MM.1S (cell line): ENCODE measurements at places on chromosomes 7 and 10.

- no peaks in the 10 kb centered on the region for H3K36me3 ChIP-seq
- no peaks in the 10 kb centered on the region for H3K4me1 ChIP-seq
- no peak overlapping the region for H3K27ac ChIP-seq
- no peaks in the 10 kb centered on the region for H3K27me3 ChIP-seq
- DNase-seq: no peak
- H3K4me3 ChIP-seq: no peak overlapping the region
Observed at GRCh38 chr7:128299109-128299607, 44.5 kb downstream of the RBM28 start.

- peak overlapping the region; percentile 3; the same call in 1 of the 2 replicates for H3K4me3 ChIP-seq
- H3K27me3 ChIP-seq: no peaks in the 10 kb centered on the region
- peaks cover 20% of the 10 kb centered on the region for H3K4me1 ChIP-seq
Observed at GRCh38 chr10:5443429-5443828, 31.1 kb downstream of the NET1 start.

- peak overlapping the region; percentile 16; the same call in 1 of the 2 replicates for H3K4me3 ChIP-seq
- H3K4me1 ChIP-seq: no peaks in the 10 kb centered on the region
- no peak overlapping the region; the same call in 1 of the 2 replicates for H3K27ac ChIP-seq
- no peaks in the 10 kb centered on the region for H3K36me3 ChIP-seq
Observed at GRCh38 chr7:81410471-81411117, 359.3 kb downstream of the HGF start.

DNA sequence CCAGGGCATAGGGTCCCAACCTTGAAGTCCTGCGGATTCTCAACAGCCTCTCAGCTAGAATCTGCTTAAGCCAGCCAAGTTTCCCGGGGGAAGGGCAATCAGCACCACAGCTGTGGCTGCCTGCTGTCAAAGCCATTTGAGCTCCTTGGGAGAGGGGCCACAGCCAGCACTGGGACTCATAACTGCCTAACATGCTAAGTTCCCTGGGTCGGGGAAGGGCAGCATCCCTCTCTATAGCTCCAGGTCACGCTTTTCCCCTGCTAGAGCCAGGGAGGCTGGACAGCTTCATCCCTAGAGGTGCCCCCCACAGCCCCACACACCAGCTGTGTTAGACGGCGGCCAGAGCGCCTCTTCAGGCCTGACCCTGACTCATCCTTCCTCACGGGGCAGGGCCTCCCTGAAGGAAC is 49.6 kb upstream of the PDE1C start:
- H3K36me3 ChIP-seq: no peaks in the 10 kb centered on the region
- DNase-seq: no peak
- H3K4me1 ChIP-seq: no peaks in the 10 kb centered on the region

GRCh38 chr7:142882338-142882678 is 3.2 kb downstream of the TRPV6 start:
- H3K4me1 ChIP-seq: no peaks in the 10 kb centered on the region
- peaks cover 17% of the 10 kb centered on the region; the same call in 1 of the 2 replicates for H3K27me3 ChIP-seq
- no peak overlapping the region for H3K27ac ChIP-seq
- no peak for DNase-seq
- H3K4me3 ChIP-seq: no peak overlapping the region

DNA sequence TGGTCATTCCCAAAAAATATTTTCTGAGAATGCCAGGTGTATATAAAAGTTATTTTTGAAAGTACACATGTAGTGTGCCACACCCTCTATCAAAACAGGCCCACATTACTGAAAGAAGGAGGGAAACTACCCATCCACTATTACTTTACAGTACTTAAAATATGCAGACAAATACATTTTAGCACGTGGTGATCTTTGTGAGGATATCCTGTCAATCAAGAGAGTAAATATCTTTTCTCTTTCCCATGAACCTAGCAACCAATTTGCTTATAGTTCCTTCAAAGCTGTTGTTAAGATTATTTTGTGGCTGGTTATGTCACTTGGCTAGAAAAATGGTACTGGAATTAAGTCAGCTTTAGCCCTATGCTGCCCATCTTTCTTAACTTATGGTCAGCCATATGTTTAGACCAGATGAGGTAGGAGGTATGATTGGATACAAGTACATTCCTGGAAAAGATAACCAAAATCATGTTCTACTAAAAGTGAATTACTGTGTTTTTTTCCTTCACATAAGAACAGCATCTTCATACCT is 70.1 kb downstream of the AUTS2 start:
- no peak for DNase-seq
- H3K4me3 ChIP-seq: no peak overlapping the region
- no peaks in the 10 kb centered on the region for H3K4me1 ChIP-seq
- H3K27ac ChIP-seq: no peak overlapping the region
- no peaks in the 10 kb centered on the region for H3K36me3 ChIP-seq
- no peaks in the 10 kb centered on the region for H3K27me3 ChIP-seq

- no peak overlapping the region for H3K27ac ChIP-seq
- H3K4me1 ChIP-seq: no peaks in the 10 kb centered on the region
- no peak for DNase-seq
- H3K4me3 ChIP-seq: no peak overlapping the region
Observed at GRCh38 chr10:128734734-128735133, 608.5 kb upstream of the MKI67 start.

DNA sequence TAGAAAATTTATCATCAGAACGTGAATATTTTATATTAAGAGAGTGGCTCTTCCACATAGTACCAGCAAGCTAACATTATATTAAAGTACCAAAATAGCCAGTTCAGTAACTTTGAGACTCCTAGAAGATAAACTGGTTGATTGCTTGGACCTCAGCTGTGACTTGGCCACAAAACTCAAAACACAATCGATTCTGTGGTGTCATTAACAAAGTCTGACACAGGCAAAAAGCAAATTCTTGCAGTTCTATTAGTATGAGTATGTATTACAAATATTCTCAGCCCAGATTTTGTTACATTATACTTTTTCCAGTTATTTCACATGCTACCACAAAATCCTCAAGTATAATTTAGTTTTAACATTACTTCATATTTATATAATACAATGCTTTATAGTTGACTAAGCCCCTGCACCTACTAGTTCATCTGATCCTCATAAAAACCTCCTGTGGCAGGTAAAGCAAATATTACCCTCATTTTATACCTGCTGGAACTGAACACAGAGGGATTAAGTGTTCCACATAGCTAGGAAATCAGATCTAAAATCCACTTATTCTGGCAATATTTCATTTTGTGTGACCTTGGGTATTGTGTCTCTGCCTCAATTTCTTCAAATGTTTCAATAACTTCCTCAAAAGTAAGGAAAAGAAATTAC is 279.9 kb upstream of the MKLN1 start:
- H3K4me1 ChIP-seq: no peaks in the 10 kb centered on the region
- H3K27me3 ChIP-seq: no peaks in the 10 kb centered on the region
- no peak overlapping the region for H3K27ac ChIP-seq

DNA sequence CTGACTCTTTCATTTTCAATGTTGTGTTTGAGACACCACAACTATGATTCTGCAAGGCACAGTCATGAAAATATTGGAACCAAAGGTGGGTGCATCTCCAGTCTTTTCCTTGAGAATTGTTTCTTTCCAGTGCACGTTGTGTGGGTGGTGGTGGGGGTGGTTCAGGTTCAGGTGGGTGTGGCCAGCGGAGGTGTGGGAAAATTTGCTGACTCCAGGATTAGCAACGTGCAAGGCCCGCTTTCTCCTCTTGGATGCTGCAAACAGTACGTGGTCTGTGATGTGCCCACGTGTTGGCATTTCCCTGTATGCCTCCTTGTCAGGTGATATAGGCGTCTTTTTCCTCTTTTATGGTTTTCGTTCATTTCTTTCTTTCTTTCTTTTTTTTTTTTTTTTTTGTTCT is 59.1 kb downstream of the CAMK1D start:
- no peak overlapping the region for H3K4me3 ChIP-seq
- no peaks in the 10 kb centered on the region for H3K27me3 ChIP-seq
- DNase-seq: no peak
- no peaks in the 10 kb centered on the region for H3K36me3 ChIP-seq
- H3K27ac ChIP-seq: no peak overlapping the region
- H3K4me1 ChIP-seq: peaks cover 14% of the 10 kb centered on the region

DNA sequence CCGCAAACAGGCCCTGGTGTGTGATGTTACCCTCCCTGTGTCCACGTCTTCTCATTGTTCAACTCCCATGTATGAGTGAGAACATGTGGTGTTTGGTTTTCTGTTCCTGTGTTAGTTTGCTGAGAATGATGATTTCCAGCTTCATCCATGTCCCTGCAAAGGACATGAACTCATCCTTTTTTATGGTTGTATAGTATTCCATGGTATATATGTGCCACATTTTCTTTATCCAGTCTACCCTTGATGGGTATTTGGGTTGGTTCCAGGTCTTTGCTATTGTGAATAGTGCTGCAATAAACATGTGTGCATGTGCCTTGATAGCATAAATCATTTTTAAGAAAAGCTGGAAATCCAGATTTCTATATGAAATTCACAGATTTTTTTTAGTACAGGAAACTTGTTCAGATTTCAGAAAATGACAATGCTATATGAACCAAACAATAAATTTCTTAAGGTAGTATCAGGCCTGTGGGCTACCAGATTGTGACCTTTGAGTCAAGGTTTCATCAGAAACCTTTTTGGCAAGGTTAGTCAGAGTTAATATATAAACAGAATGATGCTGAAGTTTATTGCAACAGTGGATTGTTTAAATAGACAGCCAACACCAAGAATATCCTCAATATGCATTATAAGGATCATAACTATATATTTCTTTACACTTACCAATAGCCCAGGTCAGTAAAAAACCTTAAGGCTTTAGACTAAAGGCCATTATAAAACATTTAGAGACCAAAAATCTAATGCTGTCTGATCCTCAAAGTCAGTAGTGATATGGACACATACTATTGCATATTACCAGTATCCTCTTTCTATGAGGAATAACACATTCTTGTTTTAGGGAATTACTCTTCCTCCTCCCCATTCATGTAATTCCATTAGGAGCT is 68.7 kb upstream of the PAPSS2 start:
- no peak overlapping the region for H3K4me3 ChIP-seq
- H3K27me3 ChIP-seq: no peaks in the 10 kb centered on the region
- no peak for DNase-seq
- H3K4me1 ChIP-seq: no peaks in the 10 kb centered on the region
- H3K27ac ChIP-seq: no peak overlapping the region

GRCh38 chr10:71011141-71011540 is 122.8 kb upstream of the PCBD1 start:
- no peaks in the 10 kb centered on the region for H3K36me3 ChIP-seq
- H3K4me1 ChIP-seq: no peaks in the 10 kb centered on the region
- H3K4me3 ChIP-seq: no peak overlapping the region
- no peak for DNase-seq
- no peaks in the 10 kb centered on the region; the same call in 1 of the 2 replicates for H3K27me3 ChIP-seq
- H3K27ac ChIP-seq: no peak overlapping the region

DNA sequence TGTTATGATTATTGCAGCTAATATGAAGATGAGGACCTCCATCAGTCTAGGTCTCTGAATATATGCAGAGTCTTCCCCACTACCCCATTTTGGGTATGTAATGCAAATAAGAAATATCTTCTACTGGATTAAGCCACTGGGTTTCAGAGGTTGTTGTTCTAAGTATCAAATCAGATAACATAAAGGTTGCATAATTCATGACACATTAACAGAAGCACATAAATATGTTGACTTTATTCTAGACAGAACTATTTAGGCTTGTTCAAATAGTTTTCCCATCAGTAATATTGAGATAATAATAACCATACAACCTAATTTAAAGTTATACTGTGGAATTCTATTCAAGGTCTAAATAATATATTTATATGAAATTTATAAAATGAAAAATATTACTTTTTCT is 157.1 kb downstream of the ETV1 start:
- no peaks in the 10 kb centered on the region for H3K27me3 ChIP-seq
- H3K36me3 ChIP-seq: no peaks in the 10 kb centered on the region
- no peak for DNase-seq
- H3K27ac ChIP-seq: no peak overlapping the region
- H3K4me1 ChIP-seq: no peaks in the 10 kb centered on the region

DNA sequence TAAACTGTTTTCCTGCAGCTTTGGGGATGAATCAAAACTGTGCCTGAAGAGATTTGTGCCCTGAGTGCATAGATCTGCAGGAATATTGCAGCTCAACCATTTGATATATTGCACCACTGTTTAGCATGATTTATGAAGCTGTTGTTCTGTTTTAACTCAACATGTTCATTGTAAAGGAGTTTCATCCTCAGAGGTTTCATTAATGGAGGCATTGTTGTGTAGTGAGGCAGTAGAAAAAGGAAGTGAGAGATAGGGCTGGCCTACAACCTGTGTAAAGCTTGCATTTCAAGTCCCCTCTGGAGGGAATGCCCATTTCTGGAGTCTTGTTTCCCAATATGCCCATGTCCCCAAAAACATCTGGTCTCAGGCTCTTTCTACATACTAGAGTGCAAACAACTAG is 67.5 kb downstream of the DNAJC12 start:
- no peak for DNase-seq
- peaks cover 36% of the 10 kb centered on the region for H3K4me1 ChIP-seq
- peak overlapping the region; percentile 44; the same call in 1 of the 2 replicates for H3K27ac ChIP-seq
- H3K27me3 ChIP-seq: no peaks in the 10 kb centered on the region

GRCh38 chr10:23171232-23171876 is 20.8 kb upstream of the PTF1A start:
- H3K27ac ChIP-seq: no peak overlapping the region
- H3K36me3 ChIP-seq: no peaks in the 10 kb centered on the region
- H3K4me3 ChIP-seq: no peak overlapping the region
- DNase-seq: no peak

DNA sequence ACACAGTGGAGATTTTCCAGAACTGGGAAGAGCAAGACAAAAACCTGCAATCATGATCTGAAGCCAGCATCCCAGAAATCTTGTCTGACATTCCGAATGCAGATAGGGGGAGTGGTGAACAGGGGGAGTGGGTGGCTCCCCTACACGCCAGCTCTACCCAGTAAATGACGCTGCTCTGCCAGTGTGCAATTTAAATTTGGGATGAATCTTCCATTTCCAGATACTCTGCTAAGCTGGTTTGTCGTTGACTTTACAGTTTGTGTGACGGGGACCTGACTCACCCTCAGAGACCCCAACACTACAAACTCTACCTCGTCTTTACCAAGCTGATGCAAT is 68.7 kb upstream of the CAMK2B start:
- H3K4me3 ChIP-seq: no peak overlapping the region
- H3K4me1 ChIP-seq: no peaks in the 10 kb centered on the region
- H3K27me3 ChIP-seq: no peaks in the 10 kb centered on the region

GRCh38 chr10:79246606-79247275 is 100.5 kb upstream of the PPIF start:
- no peaks in the 10 kb centered on the region for H3K27me3 ChIP-seq
- DNase-seq: no peak
- peaks cover 79% of the 10 kb centered on the region for H3K4me1 ChIP-seq
- no peaks in the 10 kb centered on the region for H3K36me3 ChIP-seq
- H3K4me3 ChIP-seq: no peak overlapping the region
